ENCODE measurements at places on chromosomes 13 and 19.

- H3K36me3 ChIP-seq = peaks cover 50% of the 10 kb centered on the region
- peaks cover 70% of the 10 kb centered on the region for H3K4me1 ChIP-seq
- H3K27ac ChIP-seq = peak overlapping the region; percentile 74
- DNase-seq = no peak
These were observed 51.8 kb downstream of the TSSK6 start for GRCh38 chr19:19463348-19464117.

DNA sequence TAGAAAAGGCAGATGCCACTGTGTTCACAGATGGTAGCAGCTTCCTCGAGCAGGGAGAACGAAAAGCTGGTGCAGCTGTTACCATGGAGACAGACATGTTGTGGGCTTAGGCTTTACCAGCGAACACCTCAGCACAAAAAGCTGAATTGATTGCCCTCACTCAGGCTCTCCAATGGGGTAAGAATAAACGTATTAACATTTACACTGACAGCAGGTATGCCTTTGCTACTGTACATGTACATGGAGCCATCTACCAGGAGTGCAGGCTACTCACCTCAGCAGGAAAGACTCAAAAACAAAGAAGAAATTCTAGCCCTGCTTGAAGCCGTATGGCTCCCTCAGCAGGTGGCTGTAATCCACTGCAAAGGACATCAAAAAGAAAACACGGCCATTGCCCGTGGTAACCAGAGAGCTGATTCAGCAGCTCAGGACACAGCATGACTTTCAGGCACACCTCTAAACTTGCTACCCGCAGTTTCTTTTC, 197.7 kb downstream of the ZNF737 start:
- DNase-seq = no peak
- H3K4me1 ChIP-seq = no peaks in the 10 kb centered on the region
- H3K27me3 ChIP-seq = peaks cover 3% of the 10 kb centered on the region

- peaks cover 38% of the 10 kb centered on the region for H3K4me1 ChIP-seq
- H3K27ac ChIP-seq = no peak overlapping the region
- no peaks in the 10 kb centered on the region for H3K36me3 ChIP-seq
- H3K4me3 ChIP-seq = no peak overlapping the region
- no peaks in the 10 kb centered on the region for H3K27me3 ChIP-seq
- no peak for DNase-seq
These were observed 442.9 kb downstream of the FOXO1 start for GRCh38 chr13:40223585-40223984.

- peaks cover 13% of the 10 kb centered on the region for H3K27me3 ChIP-seq
- H3K4me1 ChIP-seq = peaks cover 9% of the 10 kb centered on the region
- DNase-seq = no peak
- H3K4me3 ChIP-seq = no peak overlapping the region
These were observed 35.3 kb upstream of the SACS start for GRCh38 chr13:23468811-23469210.

DNA sequence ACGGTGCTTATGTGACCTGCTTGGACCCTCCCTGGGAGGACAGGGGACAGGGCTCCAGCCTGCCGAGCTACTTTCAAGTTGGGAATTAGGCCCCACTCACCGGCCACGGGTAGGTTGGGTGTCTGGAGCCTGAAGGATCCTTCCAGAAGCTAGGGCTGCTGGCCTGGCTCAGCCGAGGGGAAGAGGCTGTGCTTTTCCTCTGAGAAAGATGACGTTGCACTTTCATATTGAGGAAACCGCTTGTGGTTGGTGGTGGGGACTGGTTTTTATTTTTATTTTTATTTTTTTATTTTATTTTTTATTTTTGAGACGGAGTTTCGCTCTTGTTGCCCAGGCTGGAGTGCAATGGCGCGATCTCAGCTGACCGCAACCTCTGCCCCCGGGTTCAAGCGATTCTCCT, at the start of gene TMEM150B:
Gene TMEM150B (minus strand): TSS at position 170 of the 400 bp plus-strand sequence. CDS start 4,305 bp downstream, outside the sequence.
- H3K4me1 ChIP-seq = no peaks in the 10 kb centered on the region
- H3K27me3 ChIP-seq = peaks cover 11% of the 10 kb centered on the region
- DNase-seq = no peak
- H3K27ac ChIP-seq = no peak within 1 kb of the TSS
- no peak within 1 kb of the TSS for H3K4me3 ChIP-seq

DNA sequence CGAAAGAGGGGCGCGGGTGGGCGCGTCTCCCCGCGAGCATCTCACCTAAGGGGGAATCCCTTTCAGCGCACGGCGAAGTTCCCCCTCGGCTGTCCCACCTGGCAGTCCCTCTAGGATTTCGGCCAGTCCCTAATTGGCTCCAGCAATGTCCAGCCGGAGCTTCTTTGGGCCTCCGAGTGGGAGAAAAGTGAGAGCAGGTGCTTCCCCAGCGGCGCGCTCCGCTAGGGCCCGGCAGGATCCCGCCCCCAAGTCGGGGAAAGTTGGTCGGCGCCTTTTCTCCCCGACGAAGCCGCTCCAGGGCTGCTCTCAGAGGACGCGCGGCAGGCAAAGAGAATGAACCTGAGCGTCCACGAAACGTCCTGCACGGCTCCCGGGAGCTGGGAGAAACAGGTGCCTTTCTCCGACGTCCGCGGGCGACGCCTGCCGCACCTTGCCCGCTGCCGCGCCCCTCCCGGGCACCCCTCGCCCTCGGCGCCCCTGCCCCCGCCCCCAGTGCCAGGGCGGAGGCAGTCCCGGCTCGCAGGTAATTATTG, 366 bp upstream of the KL start:
- DNase-seq = peak; percentile 3
- peaks cover 12% of the 10 kb centered on the region for H3K4me1 ChIP-seq
- peak overlapping the region; percentile 59 for H3K4me3 ChIP-seq
- H3K27ac ChIP-seq = no peak overlapping the region
- H3K36me3 ChIP-seq = no peaks in the 10 kb centered on the region

DNA sequence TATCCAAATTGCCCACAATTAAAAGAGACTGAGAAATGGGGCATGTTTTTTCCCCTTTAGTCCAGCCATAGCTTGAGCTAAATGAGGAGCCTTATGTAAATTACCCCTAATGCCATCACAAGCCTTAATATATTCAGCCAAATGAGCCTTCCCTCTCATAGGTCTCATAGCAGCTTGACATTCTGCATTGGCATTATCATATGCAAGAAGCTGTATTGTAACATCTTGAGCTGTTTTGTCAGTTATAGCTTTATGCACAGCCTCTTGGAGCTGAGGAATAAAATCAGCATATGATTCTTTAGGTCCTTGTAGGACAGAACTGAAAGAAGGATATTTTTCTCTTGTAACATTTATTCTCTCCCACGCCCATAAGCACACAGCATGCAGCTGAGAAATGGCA, 153.2 kb downstream of the ZNF486 start:
- no peaks in the 10 kb centered on the region for H3K4me1 ChIP-seq
- no peaks in the 10 kb centered on the region for H3K36me3 ChIP-seq
- H3K4me3 ChIP-seq = no peak overlapping the region

DNA sequence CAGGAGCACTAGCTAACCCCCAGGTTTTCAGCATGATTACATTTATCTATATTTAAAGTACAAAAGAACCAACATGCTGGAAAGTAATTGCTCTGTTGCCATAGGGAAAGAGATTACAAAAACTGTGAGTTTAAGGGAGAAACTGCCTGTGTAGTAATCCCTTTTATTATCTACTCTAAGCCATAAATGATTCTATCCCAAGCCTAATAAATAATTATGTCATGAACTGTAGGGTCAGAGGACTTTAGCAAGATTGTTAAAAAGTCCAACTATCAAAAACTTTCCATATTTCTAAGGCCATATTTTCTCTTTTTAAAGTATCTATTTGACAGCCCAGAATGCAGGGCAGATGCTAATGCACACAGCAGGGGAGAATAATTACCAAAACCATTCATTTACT, 573.8 kb upstream of the MIR17HG start:
- no peak for DNase-seq
- no peak overlapping the region for H3K27ac ChIP-seq
- no peaks in the 10 kb centered on the region for H3K27me3 ChIP-seq
- H3K4me3 ChIP-seq = no peak overlapping the region
- H3K4me1 ChIP-seq = no peaks in the 10 kb centered on the region
- no peaks in the 10 kb centered on the region for H3K36me3 ChIP-seq

- peaks cover 21% of the 10 kb centered on the region for H3K4me1 ChIP-seq
- no peak for DNase-seq
- peak overlapping the region; percentile 20 for H3K27ac ChIP-seq
These were observed 42.2 kb downstream of the CCNE1 start for GRCh38 chr19:29854033-29854432.

DNA sequence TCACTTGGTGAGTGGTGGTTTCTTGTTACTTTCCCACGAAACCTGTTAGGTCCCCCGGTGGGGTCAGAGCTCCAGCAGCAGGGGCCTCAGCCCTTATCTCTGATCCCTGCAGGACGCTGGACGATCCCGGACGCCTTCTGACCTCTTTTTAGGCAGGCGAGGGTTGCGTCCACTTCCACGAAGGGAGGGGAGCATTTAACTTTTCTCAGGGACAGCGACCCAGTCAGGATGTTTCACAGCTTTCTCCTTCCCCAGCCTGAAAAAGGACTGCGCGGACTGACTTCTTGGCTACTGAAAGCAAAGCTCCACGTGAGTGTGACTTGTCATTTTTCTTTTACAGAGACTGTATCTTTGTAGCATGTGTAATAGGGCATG, 692 bp downstream of the ZNF234 start:
- peak overlapping the region; percentile 92 for H3K27ac ChIP-seq
- DNase-seq = no peak
- peaks cover 20% of the 10 kb centered on the region for H3K4me1 ChIP-seq
- peak overlapping the region; percentile 86 for H3K4me3 ChIP-seq
- H3K36me3 ChIP-seq = peaks cover 36% of the 10 kb centered on the region

- H3K36me3 ChIP-seq = peaks cover 21% of the 10 kb centered on the region
- no peak overlapping the region for H3K4me3 ChIP-seq
- H3K4me1 ChIP-seq = no peaks in the 10 kb centered on the region
- no peaks in the 10 kb centered on the region for H3K27me3 ChIP-seq
- DNase-seq = peak; percentile 32
These were observed 75.9 kb downstream of the ESD start for GRCh38 chr13:46721054-46721453.

- no peaks in the 10 kb centered on the region for H3K27me3 ChIP-seq
- H3K36me3 ChIP-seq = no peaks in the 10 kb centered on the region
- DNase-seq = no peak
- no peak overlapping the region for H3K4me3 ChIP-seq
These were observed 429.3 kb downstream of the PCDH20 start for GRCh38 chr13:60986301-60986700.

GRCh38 chr13:20812890-20813289, 39.1 kb upstream of the EEF1AKMT1 start:
- peaks cover 41% of the 10 kb centered on the region for H3K36me3 ChIP-seq
- peaks cover 7% of the 10 kb centered on the region for H3K4me1 ChIP-seq
- DNase-seq = no peak
- H3K27me3 ChIP-seq = no peaks in the 10 kb centered on the region

DNA sequence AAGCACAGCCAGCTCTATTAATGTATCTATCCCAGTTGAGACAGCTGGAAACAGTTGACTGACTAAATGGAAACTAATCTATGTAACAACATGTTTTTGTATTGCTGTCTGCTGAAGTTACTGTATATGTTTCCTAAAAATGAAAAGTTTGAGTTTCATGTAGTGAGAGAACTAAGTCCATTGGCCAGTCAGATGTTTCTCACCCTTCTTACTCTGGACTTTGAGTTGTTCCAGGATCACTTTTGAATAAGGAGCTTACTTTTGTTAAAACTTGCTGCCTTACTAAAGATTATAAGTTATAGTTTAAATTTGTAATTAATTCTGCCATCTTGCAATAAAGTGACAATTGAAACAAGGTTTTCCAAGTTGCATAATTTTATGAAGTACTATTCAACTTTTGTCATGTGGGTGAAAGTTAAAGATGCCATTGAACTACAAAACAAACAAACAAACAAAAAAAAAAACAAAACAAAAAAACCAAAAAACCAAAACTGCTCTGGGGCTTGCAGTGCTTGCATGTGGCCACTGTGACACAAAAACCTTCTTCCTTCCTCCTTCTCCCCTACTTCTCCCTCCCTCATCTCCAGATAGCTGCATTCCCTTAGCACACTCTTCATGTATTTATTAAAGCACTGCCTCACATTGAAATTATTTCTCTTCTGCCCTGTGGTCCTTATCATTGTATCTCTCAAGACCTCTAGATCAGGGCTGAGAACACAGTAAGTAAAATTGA, 15.3 kb downstream of the WDFY2 start:
- peaks cover 26% of the 10 kb centered on the region for H3K4me1 ChIP-seq
- no peak for DNase-seq
- H3K27me3 ChIP-seq = no peaks in the 10 kb centered on the region
- peaks cover 3% of the 10 kb centered on the region for H3K36me3 ChIP-seq
- no peak overlapping the region for H3K4me3 ChIP-seq

GRCh38 chr13:51613535-51613934, 29.3 kb downstream of the WDFY2 start:
- no peak for DNase-seq
- H3K27me3 ChIP-seq = no peaks in the 10 kb centered on the region
- H3K4me1 ChIP-seq = peaks cover 28% of the 10 kb centered on the region

GRCh38 chr19:17347361-17347760, 10.0 kb downstream of the GTPBP3 start:
- peaks cover 18% of the 10 kb centered on the region for H3K27me3 ChIP-seq
- H3K4me1 ChIP-seq = peaks cover 7% of the 10 kb centered on the region
- H3K36me3 ChIP-seq = peaks cover 2% of the 10 kb centered on the region
- H3K27ac ChIP-seq = no peak overlapping the region
- H3K4me3 ChIP-seq = no peak overlapping the region

DNA sequence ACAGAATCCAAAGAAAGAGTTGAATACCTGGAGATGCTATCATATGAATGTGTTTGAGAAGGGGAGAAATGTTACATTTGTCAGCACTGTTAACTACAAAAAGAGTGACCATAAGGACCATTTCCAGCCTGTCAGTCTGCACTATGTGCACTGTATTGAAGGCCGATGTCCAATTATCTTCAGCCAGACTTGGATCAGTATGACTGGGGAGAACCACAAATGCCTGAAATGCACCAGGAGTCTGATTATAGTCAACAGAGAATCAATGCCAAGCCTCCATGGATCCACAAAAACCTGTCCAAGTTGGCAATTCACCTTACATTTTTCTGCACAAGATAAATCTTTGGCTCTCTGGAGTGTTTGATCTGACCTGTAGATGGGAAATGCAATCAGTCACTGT, 697.5 kb upstream of the SGCG start:
- H3K36me3 ChIP-seq = no peaks in the 10 kb centered on the region
- no peaks in the 10 kb centered on the region for H3K27me3 ChIP-seq
- H3K27ac ChIP-seq = no peak overlapping the region
- H3K4me3 ChIP-seq = no peak overlapping the region
- no peak for DNase-seq
- no peaks in the 10 kb centered on the region for H3K4me1 ChIP-seq

GRCh38 chr13:102703726-102704035, 8.8 kb upstream of the METTL21C start:
- no peaks in the 10 kb centered on the region for H3K4me1 ChIP-seq
- no peak overlapping the region for H3K27ac ChIP-seq
- H3K4me3 ChIP-seq = no peak overlapping the region
- H3K27me3 ChIP-seq = peaks cover 6% of the 10 kb centered on the region

All from activated naive CD8-positive, alpha-beta T cell treated with anti-CD3 and anti-CD28 coated beads, Interleukin-2, amount 50 U/mL, for 24 hours (primary cell).